ENCODE measurements at places on chromosomes 6 and 20.

DNA sequence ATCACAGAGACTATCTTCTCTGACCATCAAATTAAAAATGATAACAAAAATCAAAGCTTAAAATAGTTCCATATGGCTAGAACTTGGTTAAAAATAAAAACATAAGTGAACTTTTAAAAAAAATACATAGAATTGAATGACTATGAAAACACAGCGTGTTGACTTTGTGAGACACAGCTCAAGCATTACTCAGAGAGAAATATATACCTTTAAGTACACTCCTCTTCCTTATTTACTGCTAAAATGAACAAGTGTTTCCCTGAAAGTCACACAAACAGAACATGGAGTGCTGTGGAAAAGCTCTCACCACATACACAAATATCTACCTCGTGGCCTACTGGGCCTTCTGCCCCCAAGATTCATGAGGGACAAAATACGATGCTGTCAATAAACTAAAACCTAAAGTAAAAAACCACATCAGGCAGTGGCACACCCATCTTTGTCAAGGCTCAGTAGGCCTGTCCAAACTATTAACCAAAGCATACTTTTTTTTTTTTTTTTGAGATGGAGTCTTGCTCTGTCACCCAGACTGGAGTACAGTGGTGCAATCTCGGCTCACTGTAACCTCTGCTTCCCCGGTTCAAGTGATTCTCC is 7.5 kb downstream of the FAXC start:
- DNase-seq: no peak

GRCh38 chr6:82840571-82840970 is 225.1 kb downstream of the UBE3D start:
- no peak for DNase-seq

DNA sequence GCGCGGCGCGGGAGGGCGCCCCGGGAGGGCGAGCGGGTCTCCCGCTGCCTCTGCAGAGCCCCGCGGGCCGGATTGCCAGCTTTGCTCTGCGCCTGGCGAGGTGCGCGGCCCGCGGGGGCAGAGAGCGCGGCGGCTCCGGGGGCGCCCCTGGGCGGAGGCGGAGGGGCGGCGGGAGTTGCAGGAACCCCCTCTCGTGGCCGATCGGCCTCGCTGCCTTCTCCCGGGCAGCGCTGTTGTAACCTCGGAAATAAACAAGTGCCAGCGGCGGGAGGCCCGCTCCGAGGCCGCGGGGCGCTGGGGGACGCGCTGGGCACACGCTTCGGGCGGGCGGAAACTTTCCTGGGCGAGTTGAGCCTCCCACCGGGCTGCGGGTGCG is 1.2 kb downstream of the CDH4 start:
- peak; percentile 81 for DNase-seq

- DNase-seq: no peak
Measured at GRCh38 chr6:120671519-120671918, 662.8 kb downstream of the TBC1D32 start.

DNA sequence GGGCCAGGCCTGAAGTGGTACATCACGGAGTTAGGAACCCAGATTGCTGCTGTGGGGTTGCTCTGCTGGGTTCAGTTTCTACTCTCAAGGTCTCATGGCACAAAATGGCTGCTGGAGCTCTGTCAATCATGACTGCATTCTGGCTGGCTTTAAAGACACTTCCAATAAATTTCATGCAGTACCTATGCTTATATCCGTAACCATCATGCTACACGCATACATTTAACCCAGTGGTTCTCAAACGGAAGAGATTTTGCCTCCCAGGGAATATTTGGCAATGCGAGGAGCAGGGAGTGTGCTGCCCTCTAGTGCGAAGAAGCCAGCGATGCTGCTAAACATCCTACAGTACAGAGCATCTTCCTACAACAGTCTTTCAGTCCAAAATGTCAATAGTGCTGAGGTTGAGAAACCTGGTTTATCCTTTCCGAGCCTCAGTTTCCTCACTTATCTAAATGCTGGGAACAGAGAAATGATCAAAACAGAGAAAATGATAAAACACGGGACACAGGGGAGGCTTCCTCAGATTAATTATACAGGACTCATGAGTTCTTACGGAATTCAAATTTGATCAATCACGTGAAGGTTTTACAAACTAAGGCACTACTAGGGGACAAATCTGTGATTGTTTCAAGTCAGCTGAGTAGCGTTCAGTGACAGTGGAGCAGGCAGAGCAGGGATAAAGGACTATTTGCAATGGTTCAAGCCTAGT is 9.6 kb upstream of the SLC2A10 start:
- DNase-seq: no peak

- DNase-seq: no peak
Measured at GRCh38 chr6:149053848-149054558, 263.5 kb upstream of the TAB2 start.

Measured in HTR-8/SVneo (cell line).